NCI-H510A treated with DMSO at 0.1 percent for 48 hours (cell line): ENCODE measurements at places on chromosomes 5 and 9.

DNA sequence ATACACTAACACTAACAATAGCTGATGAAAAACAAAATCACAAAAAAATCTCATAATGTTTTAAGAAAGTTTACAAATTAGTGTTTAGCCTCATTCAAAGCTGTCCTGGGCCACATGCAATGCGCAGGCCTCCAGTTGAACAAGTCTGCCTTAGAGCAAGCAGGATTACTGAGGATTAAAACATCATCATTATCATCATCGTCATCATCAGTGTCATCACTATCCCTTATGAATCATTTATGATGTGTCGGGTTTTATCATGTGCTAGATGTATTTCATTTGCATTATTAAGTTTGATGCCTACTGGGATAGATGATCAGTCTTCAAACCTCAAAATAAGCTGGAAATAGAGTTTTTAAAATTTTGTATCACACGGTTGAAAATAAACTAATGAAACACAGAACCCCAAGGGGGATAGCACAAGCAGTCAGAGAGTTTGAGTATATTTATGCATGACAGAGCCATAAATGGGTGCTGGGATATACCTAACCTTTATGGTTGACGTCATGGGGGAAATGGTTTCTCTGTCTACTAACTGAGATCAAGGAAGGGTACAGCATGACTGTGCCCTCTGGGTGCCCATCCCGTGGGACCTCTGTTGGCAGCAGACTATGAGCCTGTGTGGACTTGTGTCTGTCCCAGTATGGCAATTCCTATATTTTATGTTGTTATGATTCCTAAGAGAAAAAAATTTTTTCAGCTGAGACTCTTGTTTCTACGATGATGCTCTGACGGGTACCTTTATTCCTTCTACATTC is 150.3 kb upstream of the ADRA1B start:
- DNase-seq, result no peak

- no peak for DNase-seq
These were observed 84.1 kb downstream of the SH3PXD2B start for GRCh38 chr5:172370237-172370640.

- DNase-seq, result no peak
These were observed 140.8 kb downstream of the TSSK1B start for GRCh38 chr5:113293975-113294310.

DNA sequence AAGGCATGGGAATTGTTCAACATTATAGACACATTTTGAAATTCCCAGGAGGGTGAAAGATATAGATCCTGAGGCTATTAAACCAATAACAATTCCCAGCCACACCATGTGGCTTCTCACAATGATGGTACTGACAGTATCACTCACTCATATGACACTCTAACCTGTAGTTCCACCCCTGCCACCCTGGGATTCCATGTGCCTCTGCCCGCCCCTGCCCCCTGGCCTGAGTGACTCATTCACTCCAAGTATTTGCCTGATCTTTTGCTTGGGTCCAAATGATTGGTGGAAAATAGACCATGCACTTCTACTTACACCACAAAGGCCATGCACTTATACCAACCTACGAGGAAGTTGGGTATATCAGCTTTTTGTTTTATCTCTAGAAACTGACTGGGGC is 305.2 kb upstream of the DAB2 start:
- DNase-seq, result no peak

DNA sequence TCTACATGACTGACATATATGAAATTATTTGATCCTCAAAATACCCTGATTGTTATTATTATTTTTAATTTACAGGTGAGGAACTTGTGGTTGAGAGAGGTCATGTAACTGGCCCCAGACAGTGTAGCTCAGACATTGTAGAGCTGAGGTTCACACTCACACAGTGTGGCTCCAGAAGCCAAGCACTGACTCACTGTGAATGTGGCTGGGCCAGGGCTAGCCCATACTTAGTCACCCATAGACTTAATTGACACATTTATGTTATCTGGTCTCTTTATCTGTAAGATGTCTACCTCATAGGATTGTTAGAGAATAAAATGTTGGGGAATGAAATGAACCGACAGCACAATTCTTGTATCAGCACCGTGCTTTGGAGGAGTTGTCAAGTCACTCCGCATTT is 24.9 kb upstream of the CCDC112 start:
- no peak for DNase-seq

- DNase-seq, result no peak
These were observed 3.5 kb downstream of the AHRR start for GRCh38 chr5:324736-325612.

GRCh38 chr5:171839112-171839511 is 53.5 kb downstream of the SMIM23 start:
- DNase-seq, result no peak

DNA sequence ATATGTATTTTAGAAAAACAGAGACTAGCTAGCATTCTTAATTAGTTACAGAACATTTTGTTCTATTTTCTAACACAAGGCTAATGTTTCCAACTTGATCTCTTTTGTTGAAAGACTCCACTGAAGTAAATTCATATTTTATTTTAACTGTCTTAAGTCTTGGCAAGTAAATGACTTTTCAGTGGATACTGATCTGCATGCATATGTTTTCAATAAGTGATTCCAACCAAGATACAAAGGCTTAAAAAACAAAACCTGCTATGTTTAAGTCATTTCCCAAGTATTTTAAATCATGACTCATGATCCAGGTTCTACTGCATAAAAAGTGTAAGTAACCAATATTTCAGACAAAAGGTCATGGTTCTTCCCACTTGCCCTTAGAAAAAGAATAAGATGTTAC is 5.7 kb downstream of the CDO1 start:
- DNase-seq, result no peak

GRCh38 chr5:62190173-62190572 is 115.8 kb upstream of the KIF2A start:
- no peak for DNase-seq

DNA sequence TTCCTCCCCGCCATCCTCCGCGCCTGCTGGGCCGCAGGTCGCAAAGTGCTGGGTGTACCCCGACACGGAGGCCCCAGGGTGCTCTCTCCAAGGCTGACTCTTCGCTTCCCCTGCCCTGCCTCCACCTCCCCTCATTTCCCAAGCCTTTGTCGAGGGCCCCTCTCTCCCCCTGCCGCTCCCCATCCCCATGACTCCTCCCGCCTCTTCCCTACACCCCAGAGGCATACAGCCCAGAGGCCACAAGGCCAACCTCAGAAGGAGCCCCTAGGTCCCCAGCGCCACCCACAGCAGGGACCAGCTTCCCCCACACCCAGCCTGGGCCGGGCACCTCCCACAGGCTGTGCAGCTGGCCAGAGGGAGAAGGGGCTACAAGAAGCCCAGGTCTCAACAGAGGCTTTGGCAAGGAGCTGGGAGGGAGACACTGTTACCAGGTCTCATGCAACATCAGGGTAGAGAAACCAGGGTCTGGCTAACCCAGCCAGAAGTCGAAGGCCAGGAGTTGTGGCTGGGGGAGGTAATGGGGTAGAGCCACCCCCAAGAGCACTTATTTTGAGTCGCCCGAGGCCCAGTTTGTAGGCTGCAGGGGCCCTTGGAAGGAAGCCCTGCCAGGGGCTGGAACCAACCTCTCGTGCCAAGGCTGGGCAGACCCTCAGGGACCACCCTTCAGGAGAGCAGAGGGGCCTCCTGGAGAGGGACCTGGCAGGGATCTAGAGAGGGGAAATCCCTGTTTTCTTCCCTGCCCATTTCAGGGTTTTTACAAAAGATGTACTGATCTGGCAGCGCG is 24.5 kb upstream of the SARDH start:
- no peak for DNase-seq

DNA sequence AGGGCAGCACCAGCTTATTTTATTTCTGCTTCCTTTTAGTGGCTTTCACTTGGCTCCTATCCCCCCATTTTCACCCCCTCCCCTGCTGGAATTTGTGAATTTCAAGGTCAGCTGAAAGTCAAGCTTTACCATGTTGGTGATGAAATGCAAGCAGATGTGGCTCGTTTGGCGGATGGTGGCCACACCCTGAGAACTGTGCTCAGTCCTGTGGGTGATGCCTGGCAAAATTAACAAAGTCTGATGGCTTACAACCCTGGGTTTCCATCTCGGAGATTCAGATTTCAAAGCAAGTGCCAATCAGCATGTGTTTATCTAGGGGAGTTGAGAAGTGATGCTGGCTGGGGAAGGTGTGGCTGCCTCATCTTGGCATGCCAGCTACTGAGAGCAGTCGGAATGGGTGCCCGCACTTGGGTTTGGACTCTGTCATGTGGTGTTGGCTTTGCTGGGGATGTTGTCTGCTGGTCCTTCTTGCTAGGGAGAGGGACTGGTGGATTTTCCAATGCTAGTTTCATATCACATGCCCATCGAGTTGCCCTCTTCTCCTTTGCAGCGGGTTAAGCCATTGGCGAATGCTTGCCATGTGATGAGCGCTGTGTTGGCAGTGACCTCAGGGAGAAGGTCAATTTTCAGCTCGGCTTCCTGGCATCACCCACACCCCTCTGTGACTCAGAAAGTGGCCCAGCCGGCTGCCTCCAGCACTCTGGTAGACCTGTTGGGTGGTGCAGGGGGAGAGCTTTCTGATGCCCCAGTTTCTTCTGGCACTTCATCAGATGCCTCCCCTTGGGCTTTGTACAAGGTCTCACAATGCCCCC is 77.0 kb upstream of the PITX1 start:
- DNase-seq, result no peak

- no peak for DNase-seq
These were observed 72.1 kb upstream of the SREK1 start for GRCh38 chr5:66072031-66072430.

- DNase-seq, result no peak
These were observed 178.3 kb downstream of the DEPDC1B start for GRCh38 chr5:60521376-60522291.

DNA sequence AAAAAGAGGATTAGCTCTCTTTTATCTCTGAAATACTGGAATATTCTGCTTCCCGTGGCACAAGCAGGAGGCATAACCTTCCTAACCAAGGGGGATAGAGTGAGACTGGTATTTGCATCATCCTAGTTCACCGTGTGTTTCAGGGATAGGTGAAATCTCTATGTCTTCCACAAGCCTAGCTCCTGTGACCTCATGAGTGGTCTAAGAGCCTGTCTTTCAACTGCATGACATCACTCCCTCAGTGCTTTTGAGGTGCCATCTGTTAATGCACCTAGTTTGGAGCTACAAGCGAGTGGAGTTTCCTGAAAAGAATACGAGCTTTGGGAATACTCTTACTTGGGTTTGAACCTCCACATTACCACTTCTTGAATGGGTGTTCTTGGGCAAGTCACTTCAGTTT is 181.8 kb downstream of the PAPPA start:
- no peak for DNase-seq

- DNase-seq, result no peak
These were observed 908.6 kb upstream of the EDIL3 start for GRCh38 chr5:85293145-85293785.

DNA sequence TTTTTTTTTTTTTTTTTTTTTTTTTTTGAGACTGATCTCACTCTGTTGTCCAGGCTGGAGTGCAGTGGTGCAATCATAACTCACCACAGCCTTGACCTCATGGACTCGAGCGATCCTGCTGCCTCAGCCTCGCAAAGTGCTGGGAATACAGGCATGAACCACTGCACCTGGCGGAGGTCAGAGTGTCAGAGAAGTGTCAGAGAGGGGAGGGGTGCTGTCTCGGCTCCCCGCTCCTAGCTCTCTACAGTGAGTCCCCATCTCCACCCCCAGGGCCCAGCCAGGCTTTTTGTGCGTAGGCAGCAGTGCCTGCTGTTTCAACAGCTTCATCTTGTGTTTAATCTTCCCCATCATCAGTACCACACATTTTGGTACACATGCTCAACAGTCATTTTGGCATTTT is 38.3 kb downstream of the SAR1B start:
- DNase-seq, result no peak

DNA sequence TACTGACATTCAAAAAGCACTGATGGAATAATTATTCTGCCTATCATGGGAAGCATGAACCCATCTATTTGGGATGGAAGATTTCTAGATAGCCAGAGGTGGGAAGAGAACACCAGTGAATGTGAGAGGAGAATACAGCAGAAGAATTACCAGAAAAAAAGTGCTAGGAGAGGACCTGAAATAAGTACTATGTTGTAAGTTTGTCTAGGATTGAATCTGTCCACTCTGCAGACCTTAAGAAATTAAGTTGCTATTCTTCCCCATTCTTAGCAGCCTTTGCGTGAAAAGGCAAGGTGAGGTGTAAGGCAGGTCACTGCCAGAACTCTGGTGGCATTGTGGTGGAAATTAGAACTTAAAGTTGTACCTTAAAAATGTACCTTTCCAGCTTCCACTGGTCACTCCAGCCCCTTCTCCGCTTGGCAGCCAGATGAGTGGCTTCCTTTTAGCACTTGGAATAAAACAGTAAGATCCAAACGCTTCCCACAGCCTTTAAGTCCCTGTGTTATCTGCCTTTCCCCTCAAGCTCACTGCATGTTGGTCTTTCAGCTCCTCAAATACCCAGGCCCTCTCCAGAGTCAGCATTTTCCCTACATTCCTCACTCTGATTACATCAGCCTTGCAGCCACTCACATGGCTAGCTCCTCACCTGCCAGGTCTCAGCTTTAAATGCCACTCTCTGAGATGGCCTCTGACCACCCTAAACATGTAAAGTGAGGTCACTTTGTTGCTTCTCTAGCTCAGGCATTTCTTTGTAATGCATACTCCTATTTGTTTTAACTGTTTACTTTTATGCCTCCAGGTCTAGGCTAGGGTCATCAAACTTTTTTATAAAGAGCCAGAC is 253.0 kb downstream of the EPB41L4A start:
- DNase-seq, result no peak

DNA sequence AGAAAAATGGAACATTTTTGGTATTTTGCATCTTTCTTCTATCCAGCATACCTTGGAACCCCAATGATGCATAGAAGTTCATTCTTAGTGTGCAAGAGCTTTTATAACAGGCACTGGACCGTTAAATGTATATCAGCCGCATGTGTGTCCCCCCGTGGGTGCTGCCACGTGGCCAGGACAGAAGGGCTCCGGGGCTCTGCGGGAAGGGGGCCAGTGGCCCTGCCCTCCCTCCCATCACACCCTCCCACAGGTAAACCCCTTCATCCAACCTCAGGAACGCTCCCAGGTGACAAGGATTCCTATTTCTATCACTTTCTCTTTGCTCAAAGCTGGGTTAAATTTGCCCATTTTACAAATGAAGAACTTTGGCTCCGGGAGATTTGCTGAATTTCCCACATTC is 393.4 kb upstream of the IRX4 start:
- DNase-seq, result no peak

GRCh38 chr5:10756549-10756948 is 4.5 kb downstream of the DAP start:
- DNase-seq, result no peak

DNA sequence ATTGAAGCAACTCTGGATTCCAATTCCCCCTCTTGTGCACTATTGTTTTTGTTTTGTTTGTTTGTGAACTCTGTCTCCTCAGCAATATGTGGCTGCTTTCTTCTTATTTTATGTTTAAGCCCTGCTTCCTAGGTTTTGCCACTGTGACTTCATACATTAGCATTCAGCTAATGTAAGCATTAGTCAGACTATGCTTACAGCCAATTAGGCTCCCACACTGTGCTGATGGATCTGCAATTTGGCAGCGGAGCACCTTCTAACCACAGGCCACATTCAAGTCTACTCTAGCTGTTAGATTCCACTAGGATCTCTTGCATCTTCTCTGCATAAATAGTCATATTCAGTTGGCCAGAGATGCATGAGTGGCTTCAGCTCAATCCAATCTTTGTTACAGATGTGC is 9.6 kb upstream of the BICD2 start:
- DNase-seq, result no peak
